ENCODE measurements at places on chromosomes 12 and 14.

DNA sequence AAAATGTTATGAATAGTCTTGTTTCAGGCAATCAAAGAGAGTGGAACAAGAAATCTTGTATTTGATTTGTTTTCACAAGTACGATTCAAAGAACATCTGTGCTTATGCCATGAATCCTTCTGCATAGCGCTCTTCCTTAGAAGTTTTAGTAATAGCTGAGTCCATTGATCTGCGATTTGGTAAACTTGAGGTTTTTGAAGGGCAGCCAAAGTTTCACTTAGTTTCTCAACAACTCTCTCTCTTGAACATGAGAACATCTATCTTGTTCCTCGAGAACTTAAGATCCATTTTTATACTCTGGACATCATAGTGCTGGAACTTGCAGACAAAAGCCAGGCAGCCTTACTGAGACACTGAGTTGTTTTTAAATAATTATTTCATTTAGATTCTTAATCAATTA lies 96.2 kb upstream of the USP15 start:
- no peak for DNase-seq

DNA sequence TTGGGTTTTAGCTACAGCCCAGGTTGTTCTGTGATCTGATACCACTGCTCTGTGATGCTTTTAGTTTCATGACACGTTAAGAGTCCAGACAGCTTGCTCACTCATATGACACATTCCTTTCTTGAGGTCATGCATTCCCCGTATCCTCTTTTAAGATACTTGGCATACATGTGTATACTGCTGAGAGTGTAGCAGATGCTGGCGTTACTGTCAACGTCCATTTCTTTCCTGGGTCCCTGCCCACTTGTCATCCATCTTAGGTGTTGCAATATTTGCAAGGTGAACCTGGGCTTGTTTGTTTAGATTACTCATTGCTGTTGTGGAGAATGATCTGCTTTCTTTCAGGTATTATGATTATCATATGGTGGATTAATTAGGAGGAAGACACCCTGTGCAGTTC lies 9.1 kb upstream of the EMP1 start:
- peak; percentile 85 for DNase-seq

GRCh38 chr12:54082397-54082892 lies 28.8 kb downstream of the HOXC4 start:
- no peak for DNase-seq

DNA sequence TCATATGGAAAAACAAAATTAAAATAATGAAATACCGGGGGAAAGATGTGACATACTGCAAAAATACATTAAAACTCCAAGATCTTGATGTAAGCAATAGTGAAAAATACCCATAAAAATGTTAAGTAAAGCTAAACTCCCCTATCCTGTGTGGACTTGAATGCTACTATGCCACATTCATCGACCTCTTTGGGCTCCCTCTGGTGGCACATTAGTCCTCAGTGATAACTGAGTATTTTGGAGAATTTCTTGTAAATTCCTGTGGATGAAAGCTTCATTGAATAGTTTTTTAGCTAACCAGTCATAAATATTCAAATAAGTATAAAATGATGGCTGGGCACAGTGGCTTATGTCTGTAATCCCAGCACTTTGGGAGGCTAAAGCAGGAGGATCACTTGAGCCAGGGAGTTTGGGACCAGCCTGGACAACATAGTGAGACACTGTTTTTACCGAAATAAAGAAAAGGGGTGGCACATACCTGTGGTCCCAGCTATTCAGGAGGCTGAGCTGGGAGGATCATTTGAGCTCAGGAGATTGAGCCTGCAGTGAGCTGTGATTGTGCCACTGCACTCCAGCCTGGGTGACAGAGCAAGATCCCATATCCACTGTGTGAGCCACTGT lies 42.4 kb upstream of the SGPP1 start:
- DNase-seq: peak; percentile 57

Measured in HFFc6 (cell line).